AG20443 (cell line): ENCODE measurements at places on chromosomes 16 and 17.

GRCh38 chr16:72673118-72673517 is 374.8 kb downstream of the ZFHX3 start:
- DNase-seq: no peak

DNA sequence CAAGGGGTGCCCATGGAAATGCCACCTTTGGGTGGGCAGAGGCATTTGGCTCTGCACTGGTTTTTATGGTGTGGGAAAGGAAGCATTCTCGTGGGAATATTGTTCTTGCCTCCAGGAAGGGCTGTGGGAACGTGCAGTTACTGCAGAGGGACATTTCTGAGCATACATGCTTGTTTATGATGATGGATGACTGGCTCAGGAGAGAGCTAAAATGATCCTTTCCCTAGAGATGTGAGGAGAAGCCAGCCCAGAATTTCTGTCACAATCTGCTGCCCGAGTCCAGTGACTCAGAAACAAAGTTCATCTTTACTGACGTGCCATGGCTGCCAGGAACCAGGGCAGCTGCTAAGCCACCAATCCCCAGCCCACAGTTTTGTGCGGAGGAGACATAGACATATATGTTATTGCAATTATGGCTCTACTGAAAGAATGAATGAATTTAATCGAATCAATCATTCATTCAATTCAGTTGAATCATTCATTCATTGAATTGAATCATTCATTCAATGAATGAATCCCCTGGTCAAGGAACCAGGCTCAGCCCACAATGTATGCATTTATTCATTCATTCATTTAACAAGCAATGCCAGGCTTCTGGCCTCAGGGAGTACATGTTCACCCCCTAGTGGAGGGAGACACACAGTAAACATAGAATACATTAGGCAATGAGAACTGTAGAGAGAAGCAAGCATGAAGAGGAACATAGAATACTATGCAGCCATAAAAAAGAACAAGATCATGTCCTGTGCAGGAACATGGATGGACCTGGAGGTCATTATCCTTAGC is 414.4 kb upstream of the HSBP1 start:
- DNase-seq: peak; percentile 56

- peak; percentile 89 for DNase-seq
Measured at GRCh38 chr16:85615852-85616606, 2.9 kb downstream of the GSE1 start.

- peak; percentile 21 for DNase-seq
Measured at GRCh38 chr16:84700446-84701300, 873 bp downstream of the USP10 start.

DNA sequence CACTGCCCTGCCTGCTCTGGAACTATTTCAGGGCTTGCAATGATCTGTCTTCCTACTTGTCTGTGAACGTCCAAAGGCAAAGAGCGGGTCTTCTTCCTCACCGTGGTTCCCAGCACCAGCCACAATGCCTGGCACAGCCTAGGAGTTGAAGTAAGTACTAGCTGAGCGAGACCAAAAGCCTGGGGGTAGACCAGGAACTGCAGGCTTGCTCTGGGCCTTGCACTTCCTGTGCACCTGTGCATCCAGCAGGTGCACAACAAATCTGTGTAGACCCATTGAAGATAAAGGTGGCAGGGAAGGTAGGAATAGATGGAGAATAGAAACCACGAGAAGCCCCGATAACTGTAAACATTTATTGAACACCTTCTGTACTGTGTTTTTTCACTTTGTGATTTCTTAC is 4.6 kb downstream of the FAM171A2 start:
- no peak for DNase-seq

DNA sequence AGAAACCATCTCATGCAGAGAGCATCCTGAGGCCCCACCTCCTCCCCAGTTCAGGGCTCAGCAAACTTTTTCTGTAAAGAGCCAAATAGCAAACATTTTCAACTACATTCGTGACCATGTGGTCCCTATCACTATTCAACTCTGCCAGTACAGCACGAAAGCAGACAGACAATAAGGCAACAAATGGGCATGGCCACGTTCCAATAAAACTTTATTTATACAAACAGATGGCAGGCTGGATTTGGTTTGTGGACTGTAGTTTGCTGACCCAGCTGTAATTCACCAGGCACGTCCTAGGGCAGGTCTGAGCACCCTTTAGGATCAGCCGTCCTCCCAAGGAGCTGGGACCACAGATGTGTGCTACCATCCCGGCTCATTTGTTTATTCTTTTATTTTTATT is 27.1 kb upstream of the GPRC5C start:
- no peak for DNase-seq

DNA sequence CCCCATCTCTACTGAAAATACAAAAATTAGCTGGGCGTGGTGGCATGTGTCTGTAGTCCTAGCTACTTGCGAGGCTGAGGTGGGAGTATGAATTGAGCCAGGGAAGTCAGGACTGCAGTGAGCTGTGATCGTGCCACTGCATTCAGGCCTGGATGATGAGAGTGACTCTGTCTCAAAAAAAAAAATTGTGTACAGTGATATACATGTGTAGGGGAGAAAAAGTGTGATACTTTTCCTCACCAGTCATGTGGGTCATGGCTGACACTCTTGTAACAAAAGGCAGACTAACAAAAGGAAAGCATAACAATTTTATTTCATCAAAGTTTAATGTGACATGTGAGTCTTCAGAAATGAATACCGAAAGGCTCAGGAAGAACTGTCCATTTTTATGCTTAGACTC is 2.0 kb upstream of the ABCC12 start:
- no peak for DNase-seq

DNA sequence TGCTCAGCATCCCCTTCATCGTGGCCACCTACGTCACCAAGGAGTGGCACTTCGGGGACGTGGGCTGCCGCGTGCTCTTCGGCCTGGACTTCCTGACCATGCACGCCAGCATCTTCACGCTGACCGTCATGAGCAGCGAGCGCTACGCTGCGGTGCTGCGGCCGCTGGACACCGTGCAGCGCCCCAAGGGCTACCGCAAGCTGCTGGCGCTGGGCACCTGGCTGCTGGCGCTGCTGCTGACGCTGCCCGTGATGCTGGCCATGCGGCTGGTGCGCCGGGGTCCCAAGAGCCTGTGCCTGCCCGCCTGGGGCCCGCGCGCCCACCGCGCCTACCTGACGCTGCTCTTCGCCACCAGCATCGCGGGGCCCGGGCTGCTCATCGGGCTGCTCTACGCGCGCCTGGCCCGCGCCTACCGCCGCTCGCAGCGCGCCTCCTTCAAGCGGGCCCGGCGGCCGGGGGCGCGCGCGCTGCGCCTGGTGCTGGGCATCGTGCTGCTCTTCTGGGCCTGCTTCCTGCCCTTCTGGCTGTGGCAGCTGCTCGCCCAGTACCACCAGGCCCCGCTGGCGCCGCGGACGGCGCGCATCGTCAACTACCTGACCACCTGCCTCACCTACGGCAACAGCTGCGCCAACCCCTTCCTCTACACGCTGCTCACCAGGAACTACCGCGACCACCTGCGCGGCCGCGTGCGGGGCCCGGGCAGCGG is 3.2 kb downstream of the UTS2R start:
- DNase-seq: no peak

GRCh38 chr17:43479948-43480347 is 3.8 kb upstream of the DHX8 start:
- DNase-seq: no peak

GRCh38 chr16:31072540-31073141 is 1.4 kb downstream of the ZNF668 start:
- DNase-seq: peak; percentile 39

- DNase-seq: no peak
Measured at GRCh38 chr17:14886200-14886739, 378.9 kb downstream of the PMP22 start.

DNA sequence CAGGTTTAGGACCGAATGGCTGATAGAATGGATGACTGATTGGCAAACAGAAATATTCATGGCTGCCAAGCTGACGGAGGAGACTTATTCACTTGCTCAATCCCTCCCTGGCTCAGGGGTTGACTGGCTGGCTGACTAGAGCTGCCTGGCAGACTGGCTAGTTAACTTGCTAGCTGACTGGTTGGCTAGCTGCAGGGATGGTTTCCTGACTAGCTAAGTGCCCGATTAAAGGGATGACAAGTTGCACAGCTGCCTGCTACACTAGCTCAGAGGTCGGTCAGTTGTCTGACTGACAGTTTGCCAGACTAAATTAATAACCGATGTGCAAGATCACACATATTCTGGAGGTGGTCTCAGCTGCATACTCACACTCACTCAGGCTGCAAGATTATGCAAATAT is 1208.4 kb upstream of the CDH8 start:
- no peak for DNase-seq

GRCh38 chr17:58556833-58557250 is 42.4 kb upstream of the MTMR4 start:
- no peak for DNase-seq

- no peak for DNase-seq
Measured at GRCh38 chr16:85170590-85171003, 58.3 kb upstream of the CIBAR2 start.

- no peak for DNase-seq
Measured at GRCh38 chr17:75844530-75845057, 390 bp upstream of the UNC13D start.

DNA sequence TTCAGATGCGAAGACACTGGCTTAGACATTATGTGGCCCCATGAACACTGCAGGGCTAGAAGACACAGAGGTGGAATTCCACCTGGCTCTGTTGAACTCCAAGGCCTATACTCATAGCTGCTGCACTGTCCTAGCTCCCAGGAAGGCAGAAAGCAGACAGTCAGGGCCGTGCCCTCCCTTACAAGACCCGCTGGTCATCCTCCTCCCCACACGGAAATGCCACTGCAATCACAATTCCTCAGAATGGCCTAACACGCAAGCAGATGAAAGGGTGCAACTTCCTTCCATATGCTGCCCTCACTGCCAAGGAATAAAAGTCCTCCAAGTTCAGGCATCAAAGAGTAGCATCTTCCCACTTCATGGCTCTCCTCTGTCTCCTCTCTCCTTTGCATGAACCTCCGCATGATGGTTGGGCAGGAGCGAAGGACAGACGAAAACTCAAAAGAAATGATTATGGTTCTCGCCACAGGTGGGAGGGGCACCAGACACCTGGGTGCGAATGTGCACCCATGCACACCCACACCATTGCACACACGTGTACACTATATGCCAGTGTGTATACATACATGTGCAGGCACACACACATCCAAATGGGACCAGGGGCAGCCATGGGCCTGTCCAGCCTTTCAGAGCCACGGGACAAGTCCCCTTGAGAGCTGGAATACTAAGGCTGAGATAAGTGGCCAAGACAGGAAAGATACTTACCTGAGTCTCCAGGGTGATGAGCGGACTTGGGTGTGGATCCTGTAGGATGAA is 113.3 kb downstream of the XYLT1 start:
- no peak for DNase-seq

- DNase-seq: no peak
Measured at GRCh38 chr17:5430413-5430999, 8.4 kb downstream of the C1QBP start.

- DNase-seq: no peak
Measured at GRCh38 chr16:86337138-86337537, 173.2 kb upstream of the FOXF1 start.

DNA sequence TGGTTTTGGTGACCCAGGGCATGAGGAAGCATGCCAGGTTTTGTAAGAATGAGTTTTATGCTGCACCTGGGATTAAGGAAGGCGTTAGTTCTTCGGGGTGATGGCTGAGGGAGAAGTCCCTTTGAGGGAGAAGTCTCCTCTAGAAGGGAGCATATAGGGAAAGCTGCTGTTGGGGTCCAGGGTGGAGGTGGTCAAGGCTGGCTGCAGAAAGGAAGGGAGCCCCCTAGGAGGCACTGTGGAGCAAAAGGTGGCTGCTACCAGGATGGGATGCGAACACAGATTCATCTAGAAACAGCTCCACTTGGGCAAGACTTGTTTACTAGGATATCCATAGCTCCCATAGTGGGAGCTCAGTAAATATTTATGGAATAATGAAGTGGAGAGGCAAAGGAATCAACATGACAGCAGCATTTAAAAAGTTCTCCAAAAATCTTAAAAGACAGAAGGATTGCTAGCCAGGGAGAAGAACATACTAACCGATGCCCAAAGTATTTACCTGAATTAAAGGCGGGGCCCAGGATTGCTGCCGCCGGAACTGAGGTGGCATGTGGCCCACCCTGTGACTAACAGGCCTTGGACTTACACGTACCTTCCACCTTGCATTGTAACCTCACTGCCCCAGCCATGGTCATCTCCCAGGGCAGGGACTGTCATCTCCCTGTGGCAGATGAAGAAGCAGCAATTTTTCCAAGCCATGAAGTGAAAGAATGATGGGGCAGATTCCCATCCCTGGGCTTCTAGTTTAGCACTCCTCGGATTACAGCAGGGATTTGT is 7.1 kb upstream of the LPCAT2 start:
- no peak for DNase-seq

GRCh38 chr16:30964574-30965226 is 7.1 kb downstream of the SETD1A start:
- no peak for DNase-seq

DNA sequence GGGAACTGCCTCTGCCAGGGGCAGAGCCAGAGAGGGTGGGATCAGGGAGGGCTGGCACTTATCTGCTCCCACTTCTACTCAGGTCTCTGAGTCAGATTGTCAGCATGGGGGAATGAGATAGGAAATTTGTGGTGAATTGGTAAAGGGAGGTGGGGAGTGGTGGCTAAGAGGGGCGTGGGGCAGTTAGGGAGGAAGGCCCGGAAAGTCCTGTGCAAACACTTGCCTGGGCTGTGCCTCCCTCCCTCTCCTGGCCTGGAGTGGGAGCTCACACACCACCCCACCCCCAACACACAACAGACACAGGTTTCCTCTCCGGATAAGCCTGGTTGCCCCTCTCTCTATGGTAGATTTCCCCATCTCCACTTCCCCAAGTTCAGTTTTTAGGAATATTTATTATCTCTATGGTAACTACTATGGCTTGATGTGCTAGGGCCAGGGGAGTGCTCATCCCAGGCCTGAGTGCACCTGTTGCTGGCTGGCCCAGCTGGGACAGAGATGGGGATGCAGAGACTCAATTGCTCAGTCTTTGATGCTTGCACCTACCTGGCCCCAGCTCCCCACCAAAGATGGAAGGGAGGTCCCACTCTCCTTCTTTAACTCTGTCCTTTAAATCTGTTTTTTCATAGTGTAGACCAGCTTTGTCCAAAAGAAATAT is 2.7 kb downstream of the SPNS2 start:
- no peak for DNase-seq

- no peak for DNase-seq
Measured at GRCh38 chr17:9811086-9811485, 10.8 kb downstream of the GSG1L2 start.

DNA sequence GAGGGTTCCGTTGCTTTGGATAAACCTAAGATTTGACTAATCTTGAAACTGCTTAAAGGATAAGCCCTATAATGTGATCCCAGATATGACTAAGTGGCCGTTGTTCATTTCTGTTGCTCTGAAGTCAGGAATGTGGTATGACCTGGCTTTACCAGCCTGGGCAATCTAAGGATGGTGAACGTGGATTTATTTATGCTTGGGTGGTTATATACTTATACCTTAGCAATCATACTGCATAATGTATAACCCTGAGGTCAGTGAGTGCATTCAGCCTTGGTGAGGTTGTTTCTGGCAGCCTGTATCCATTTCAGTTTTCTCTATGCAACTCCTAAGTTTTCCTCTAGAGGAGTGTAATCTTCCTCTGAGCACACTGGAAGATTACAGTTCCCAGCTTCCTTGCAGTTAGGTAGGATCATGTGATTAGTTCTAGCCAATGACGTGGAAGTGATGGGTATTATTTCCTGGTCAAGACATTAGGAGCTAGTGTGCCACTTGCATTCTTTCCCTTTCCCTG is 41.9 kb downstream of the FTO start:
- DNase-seq: peak; percentile 25
